CD4-positive, CD25-positive, alpha-beta regulatory T cell (primary cell): ENCODE measurements at places on chromosomes 7 and 10. TPM values are rescaled to one million over a fixed set of nuclear protein-coding genes. Genes with fewer than 3 reads are reported as not detected.

Gene VIPR2
- total RNA-seq, result not detected

DNA sequence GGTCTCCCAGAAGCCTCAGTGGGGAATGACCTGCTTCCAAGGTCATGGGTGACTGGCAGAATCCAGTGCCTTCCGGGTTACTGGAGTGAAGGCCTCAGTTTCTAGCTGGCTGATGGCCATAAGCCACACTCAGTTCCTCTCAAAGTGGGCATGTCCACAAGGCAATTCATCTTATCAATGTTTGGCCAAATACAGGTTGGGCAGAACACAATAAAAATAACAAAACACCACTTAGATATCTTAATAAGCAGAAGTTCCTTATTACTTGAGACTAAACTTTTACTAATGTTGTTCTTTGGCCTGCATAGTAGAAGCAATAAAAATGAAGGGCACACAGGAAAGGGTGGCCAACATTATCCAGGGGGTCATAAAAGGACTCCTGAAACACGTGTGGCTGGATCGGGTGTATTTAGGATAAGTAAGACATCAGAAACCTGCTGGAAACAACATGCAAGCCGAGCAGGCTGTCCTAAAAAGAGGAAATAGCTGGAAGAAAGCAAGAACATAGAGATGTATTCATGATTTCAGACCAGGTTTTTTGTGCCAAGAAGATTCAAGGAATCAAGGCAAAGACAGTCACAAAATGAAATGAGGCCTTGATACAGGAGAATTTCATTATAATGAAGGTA is 19.6 kb upstream of the AKR1C2 start:
- H3K4me3 ChIP-seq, result no peak overlapping the region
- H3K36me3 ChIP-seq, result no peaks in the 10 kb centered on the region
- DNase-seq, result no peak
- H3K27me3 ChIP-seq, result no peaks in the 10 kb centered on the region
- no peak overlapping the region for H3K27ac ChIP-seq

GRCh38 chr10:110496553-110497437 is 912 bp upstream of the DUSP5 start:
- DNase-seq, result peak; percentile 26
- H3K27me3 ChIP-seq, result no peaks in the 10 kb centered on the region
- H3K36me3 ChIP-seq, result no peaks in the 10 kb centered on the region
- H3K27ac ChIP-seq, result peak overlapping the region; percentile 76
- H3K4me3 ChIP-seq, result peak overlapping the region; percentile 78

DNA sequence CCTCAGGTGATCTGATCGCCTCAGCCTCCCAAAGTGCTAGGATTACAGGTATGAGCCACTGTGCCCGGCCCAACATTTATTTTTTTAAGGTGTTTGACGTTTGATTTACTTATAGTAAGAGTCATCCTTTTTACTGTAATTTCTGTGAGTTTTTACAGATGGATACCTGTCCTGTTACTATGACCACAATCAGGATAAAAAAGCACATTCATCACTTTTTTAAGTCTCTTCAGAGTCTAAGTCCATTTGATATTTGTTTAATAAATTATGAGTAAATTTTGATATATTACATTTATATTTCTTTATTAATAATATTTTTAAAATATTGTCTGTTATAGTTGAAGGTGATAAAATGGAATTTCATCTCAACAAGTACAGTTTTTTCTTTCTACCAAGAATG is 300.5 kb upstream of the KAT6B start:
- H3K36me3 ChIP-seq, result peaks cover 6% of the 10 kb centered on the region
- H3K27me3 ChIP-seq, result no peaks in the 10 kb centered on the region
- H3K4me3 ChIP-seq, result no peak overlapping the region
- no peaks in the 10 kb centered on the region for H3K4me1 ChIP-seq
- no peak for DNase-seq
- H3K27ac ChIP-seq, result no peak overlapping the region

GRCh38 chr7:21941611-21942141 is 4.0 kb downstream of the CDCA7L start:
- no peak overlapping the region for H3K27ac ChIP-seq
- peak; percentile 64 for DNase-seq
- H3K27me3 ChIP-seq, result no peaks in the 10 kb centered on the region
- no peak overlapping the region for H3K4me3 ChIP-seq
- H3K4me1 ChIP-seq, result peaks cover 38% of the 10 kb centered on the region
- no peaks in the 10 kb centered on the region for H3K36me3 ChIP-seq

Gene CD36
- 0.52 TPM for total RNA-seq

DNA sequence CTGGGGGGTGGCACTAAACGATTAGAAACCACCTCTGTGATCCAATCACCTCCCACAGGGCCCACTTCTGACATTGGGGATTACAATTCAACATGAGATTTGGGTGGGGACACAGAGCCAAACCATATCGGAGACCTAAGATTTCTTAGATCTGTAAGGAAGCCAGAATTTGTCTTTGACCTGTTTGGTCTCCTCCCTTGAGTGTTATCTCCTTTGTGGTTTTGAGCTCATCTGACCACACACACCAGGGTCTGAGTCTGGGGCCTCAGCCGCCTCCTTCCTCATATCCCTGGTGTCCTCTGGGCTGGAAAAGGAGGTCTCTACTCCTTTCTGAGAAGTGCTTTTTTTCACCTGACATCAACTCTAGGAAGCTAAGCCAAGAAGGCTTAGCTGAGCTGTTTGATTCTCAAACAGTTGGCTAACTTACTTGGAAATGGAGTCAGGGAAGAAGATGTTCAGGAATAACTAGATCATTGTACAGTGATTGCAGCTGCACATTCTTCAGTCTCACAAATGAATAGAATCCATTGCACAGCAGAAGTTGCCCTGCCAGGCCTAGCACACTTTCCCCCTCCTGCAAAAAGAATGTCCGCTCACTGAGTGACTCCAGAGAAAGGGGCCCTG is 167.4 kb downstream of the ARHGAP21 start:
- H3K27ac ChIP-seq, result no peak overlapping the region
- no peaks in the 10 kb centered on the region for H3K4me1 ChIP-seq
- no peak for DNase-seq
- no peaks in the 10 kb centered on the region for H3K27me3 ChIP-seq

Gene CYP17A1
- not detected for total RNA-seq

DNA sequence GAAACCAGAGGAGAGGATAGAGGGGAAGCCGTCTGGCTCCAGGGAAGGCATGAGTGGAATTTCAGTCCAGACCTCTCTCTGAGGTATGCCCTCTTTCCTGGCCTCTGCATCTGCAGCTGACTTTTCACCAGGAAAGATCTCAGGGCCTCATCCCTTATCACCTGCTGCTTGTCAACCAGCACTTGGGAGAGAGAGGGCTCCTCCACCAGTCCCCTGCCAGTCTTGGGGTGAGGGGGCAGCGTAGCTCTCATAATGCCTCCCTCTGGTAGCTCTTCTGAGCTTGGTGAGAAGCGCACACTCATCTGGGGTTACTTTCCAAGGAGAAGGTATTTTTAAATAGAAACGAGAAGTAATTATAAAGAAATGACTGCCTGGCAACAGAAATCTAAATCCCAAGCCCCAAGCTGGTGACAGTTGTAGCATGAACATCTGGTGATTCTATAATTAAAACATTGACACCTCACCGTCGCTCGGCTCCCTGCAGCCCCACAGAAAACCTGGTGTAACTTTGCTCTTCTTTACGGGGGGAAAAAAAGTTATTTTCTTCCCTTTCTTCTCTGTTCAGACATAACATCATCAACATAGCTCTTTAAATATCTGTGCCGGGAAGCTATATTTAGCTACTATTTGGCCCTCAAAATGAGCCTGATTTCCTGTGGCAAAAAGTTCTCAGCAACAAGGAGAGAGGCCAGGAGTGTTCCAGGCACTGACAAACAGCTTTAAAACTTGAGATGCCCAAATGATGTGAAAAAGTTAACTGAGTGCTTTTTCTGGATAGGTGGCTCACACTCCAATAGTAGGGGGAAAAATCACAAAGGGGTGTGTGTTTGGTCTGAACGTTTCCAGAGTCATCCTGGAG is 26.9 kb downstream of the HIP1 start:
- H3K4me3 ChIP-seq, result no peak overlapping the region
- DNase-seq, result no peak
- H3K27me3 ChIP-seq, result no peaks in the 10 kb centered on the region
- H3K4me1 ChIP-seq, result no peaks in the 10 kb centered on the region
- no peak overlapping the region for H3K27ac ChIP-seq
- no peaks in the 10 kb centered on the region for H3K36me3 ChIP-seq

GRCh38 chr10:82737549-82737948 is 862.6 kb downstream of the NRG3 start:
- no peak overlapping the region for H3K27ac ChIP-seq
- H3K4me1 ChIP-seq, result no peaks in the 10 kb centered on the region
- no peak for DNase-seq
- no peak overlapping the region for H3K4me3 ChIP-seq
- no peaks in the 10 kb centered on the region for H3K36me3 ChIP-seq

Gene HOXA3
- total RNA-seq, result not detected

Gene CPN1
- total RNA-seq, result not detected

Gene ASIC3
- 5.9 TPM for total RNA-seq

DNA sequence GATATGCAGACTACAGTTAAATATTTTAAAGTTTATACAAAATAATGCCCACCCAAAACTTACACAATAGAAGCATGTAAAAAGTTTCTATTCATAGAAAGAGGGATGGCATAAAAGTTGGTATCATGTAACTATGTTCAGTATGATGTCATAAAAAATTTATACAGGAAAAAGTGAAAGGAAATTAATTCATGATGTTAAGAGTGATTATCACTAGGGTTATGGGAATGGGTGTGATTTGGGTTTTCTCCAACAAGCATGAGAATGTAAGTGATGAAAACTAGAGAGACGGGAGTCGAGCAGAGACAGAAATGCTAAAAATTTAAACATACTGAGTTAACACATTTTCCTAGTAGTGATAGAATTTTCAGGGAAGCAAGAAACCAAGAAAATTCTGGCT is 52.7 kb downstream of the GDI2 start:
- no peak overlapping the region for H3K4me3 ChIP-seq
- H3K36me3 ChIP-seq, result peaks cover 89% of the 10 kb centered on the region
- no peaks in the 10 kb centered on the region for H3K4me1 ChIP-seq
- no peaks in the 10 kb centered on the region for H3K27me3 ChIP-seq

GRCh38 chr7:95669513-95669912 is 73.2 kb upstream of the PDK4 start:
- H3K4me3 ChIP-seq, result no peak overlapping the region
- H3K36me3 ChIP-seq, result no peaks in the 10 kb centered on the region
- H3K27me3 ChIP-seq, result no peaks in the 10 kb centered on the region
- no peak overlapping the region for H3K27ac ChIP-seq
- no peak for DNase-seq

GRCh38 chr7:33190688-33191304 is 61.4 kb downstream of the BBS9 start:
- no peaks in the 10 kb centered on the region for H3K27me3 ChIP-seq
- no peak overlapping the region for H3K27ac ChIP-seq
- H3K4me3 ChIP-seq, result peak overlapping the region; percentile 39
- DNase-seq, result no peak
- H3K36me3 ChIP-seq, result no peaks in the 10 kb centered on the region

GRCh38 chr7:44431091-44431608 is 59.3 kb downstream of the NUDCD3 start:
- H3K36me3 ChIP-seq, result peaks cover 40% of the 10 kb centered on the region
- no peak for DNase-seq
- no peak overlapping the region for H3K4me3 ChIP-seq
- no peaks in the 10 kb centered on the region for H3K4me1 ChIP-seq
